ENCODE measurements at places on chromosomes 3 and 15.
A peak's percentile ranks its signal among the peaks of the same experiment; 100 is the strongest.

DNA sequence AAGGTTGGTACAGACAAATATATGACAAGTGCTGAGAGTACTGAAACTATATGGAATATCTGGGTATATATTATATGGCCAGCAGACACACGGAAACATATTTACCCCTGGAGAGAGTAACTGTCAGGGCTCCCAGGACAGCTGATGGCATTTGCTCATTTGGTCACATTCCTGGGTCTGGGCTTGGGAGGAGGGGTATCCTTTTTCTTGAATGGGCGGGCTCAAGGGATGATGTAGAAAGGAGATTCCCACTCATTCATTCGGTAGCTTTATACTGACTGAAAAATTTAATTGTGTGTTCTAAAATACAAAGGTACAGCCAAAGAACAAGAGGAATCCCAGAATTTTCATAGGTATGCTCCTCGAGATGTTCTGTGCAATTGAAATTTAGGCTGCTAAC lies 131.0 kb downstream of the KCNAB1 start:
- no peak for DNase-seq

DNA sequence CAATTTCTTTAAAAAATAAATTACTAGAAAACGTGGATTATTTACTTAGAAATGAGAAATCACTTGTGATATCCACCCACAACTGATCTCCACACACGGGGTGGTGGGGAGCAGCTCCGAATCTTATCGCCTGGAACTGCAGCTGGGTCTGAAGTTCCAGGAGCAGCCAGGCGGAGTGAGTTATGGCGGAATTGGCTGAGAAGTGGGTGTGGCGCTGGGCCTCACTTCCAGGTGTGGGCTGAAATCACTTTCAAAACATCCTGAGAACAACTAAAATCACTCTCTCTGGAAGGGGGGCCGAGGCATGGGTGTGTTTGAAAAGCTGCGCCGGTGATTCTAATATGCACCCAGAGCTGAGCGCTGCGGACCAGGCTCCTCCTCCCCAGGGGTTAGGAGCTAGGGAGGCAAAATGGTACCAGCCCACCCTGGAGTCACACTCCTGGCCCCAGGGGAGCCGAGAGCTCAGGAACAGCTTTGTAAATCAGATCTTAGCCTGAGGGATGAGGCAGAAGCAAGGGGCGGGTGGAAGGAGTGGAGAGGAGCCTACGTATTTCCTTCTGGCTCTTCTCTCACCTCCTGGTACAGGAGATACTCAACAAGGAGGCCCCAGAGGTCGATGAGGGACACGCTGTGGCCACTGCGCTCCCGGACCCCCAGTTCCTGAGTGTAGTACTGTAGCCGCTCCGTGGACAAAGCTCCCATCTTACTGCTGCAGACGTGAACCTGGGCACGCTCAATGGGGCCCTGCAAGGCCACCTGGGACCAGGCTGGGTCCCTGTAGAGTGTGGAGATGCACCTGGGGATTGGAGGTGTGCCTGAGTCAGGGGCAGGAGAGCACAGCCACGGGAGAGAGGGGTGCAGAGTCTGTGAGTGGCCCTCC lies 9.6 kb downstream of the PLA2G4F start:
- no peak for DNase-seq

- DNase-seq, result no peak
Measured at GRCh38 chr3:4029135-4029534, 229.9 kb downstream of the LRRN1 start.

DNA sequence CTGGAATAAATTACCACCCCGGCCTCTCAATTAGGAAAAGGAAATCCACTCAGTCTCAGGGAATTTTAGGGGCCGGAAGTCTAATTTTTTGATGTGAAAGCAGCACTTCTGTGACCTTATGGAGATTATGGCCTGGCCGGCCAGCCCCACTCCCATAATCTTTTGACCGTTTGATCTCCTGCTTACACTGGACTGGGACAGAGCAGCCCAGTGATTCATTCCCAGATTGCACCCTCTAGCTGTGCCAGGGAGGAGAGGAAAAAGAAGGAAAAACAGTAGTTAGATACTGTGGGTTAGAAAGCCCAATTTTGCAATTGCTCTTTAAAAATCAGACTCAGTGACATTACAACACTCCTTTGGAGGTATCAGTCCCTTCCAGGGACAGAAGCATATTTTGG lies 32.4 kb downstream of the GJD2 start:
- DNase-seq, result no peak

GRCh38 chr15:78063217-78063616 lies 14.3 kb downstream of the TBC1D2B start:
- no peak for DNase-seq

GRCh38 chr3:3443482-3443881 lies 264.0 kb upstream of the CRBN start:
- no peak for DNase-seq

GRCh38 chr3:127488740-127489139 lies 101.8 kb downstream of the TPRA1 start:
- DNase-seq, result no peak

DNA sequence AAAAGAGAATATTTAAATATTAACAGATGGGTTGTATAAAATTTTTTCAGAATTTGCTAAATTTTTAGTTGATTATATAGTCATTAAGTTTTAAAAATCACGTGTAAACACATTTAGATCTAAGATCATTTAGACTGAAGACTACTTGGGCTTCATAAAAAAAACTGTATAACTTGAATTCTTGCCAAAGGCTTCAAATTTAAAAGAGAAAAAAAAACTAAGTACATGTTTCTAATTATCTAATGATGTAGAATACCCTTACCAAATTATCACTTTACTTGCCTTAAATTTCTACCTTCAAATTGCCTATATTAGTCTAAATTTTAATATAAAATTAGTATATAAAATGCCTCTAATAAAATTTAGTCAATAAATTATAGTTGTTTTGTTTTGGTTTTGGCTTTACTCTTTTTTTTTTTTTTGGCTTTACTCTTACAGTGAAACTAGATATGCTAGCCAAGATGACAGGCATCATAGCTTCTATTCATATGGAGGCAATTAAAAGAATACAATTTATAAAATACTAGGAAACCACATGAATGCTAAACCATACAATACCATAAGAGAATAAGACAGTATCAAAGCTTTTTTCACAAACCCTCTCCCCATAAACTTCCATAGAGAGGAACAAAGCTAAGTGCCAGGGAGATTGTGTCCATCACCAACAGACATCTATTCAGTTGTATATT lies 183.1 kb upstream of the KCNMB2 start:
- no peak for DNase-seq

GRCh38 chr15:86840996-86841395 lies 761.3 kb downstream of the AGBL1 start:
- no peak for DNase-seq

- DNase-seq, result no peak
Measured at GRCh38 chr3:4392992-4393391, 74.1 kb downstream of the SUMF1 start.

GRCh38 chr15:43325039-43325684 lies 5.2 kb downstream of the LCMT2 start:
- DNase-seq, result no peak

DNA sequence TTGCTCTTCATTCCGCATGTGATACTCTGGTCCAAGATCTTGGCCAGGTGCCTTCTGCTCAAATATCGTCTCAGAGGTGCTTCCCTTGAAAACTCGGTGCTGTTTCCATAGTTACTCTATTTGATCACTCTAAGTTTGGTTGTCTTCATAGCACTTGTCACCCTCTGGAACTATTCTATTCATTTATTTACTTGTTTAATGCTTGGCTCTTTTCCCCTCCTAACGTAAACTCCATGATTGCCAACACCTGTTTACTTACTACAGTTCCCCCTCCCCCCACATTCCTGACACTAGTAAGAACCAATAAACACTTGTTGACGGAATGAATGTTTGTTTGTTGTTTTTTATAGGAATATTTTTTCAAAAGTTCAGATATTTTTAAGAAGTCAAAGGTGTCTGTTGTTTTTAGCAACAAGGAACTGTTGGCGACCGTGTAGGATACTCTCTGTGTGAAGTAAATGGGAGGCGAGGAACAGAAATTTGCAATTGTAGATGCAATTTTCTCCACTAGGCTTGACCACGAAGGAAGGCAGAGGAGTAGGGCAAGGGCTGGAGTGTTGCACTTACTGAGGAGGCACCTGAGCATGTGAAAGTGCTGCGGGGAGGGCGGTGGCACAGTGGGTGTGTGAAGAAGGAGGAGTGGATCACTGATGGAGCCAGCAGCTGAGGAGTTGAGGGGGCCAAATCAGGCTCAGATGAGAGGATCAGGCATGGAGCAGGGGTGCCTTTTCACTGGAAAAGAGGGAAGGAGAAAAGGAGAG lies 48.4 kb downstream of the MOBP start:
- no peak for DNase-seq

DNA sequence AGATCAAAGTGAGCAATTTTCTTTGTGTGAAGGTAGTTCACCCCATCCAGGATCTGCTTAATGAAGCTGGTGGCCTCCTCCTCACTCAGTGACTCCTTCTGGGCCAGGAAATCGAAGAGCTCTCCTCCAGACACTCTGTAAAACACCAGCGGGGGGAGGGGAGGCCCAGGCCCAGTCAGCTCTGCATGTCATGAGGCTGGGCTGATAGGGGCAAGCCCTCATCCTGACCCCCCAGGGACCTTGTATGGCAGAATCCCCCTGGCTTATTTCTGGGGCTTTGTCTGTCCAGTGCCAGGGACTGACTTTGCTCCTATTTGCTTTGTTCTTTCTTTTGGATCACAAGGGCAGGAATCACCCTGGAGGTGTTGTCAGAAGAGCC lies 74.9 kb downstream of the DAPK2 start:
- DNase-seq, result peak; percentile 74

GRCh38 chr3:28104896-28105534 lies 136.4 kb upstream of the CMC1 start:
- no peak for DNase-seq

- DNase-seq, result no peak
Measured at GRCh38 chr3:21705769-21706168, 45.2 kb downstream of the ZNF385D start.

DNA sequence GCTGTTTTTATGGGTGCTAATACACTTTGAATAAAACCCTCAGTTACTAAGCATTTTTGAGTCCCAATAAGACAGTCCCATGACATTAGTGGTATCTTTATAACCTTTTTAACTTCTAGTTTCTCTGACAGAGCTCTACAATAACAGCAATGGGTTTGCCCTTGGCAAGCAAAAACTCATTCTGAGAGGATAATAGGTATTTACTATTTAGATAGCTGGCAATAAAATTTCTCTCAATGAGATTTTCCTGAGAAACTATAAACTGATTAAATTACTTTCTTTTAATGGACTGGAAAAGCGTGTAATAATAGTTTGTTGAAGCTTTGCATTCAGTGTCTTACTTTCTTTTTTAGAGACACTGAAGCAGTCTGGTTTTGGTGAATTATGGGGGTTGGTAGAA lies 168.0 kb upstream of the MLF1 start:
- DNase-seq, result no peak

DNA sequence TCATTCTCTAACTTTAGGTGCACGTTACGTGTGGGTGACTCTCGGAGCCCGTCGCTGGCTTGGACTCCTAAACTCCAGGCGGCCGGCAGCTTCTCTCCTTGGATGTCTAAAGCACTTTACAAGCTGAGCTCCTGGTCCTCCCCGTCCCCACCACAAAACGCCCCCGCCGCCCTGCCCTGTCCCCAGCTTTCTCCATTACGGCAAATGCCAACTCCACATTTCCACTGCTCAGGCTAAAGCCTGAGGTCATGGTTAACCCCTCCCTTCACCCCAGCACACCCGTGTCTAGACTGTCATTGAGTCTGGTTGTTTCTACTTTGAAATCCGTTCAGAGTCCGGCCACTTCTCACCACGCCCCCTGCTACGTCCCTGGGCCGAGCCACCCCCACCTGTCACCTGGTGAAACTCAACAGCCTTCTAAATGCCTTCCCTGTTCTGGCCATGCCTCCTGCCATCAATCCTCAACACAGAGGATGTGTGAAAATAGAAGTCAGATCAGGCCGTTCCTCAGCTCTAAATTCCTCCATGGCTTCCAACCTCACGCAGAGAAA lies 8.1 kb upstream of the PCSK6 start:
- DNase-seq, result no peak

DNA sequence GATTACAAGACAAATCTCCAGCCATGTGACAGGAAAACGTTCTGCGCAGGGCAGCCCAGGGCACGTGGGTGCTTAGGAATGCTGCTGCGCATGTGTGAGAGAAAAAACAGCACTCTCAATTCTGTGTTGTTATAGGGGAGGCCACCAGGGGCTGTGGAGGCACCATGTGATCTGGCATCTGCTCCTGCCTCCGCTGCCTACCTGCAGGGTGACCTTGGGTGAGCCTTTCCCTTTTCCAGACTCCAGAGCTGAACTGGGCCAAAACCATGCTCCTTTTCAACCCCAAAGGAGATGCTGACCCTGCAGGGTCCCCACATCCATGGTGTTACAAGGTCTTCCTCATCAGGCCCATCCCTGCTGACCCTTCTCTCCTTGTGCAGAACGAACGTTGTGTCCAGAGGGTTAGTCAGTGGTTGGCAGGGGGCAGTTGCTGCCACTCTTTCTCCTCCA lies 81.5 kb upstream of the RASGRF1 start:
- no peak for DNase-seq

- DNase-seq, result no peak
Measured at GRCh38 chr3:178451799-178452198, 84.4 kb upstream of the KCNMB2 start.

GRCh38 chr3:123088387-123088786 lies 21.6 kb downstream of the PDIA5 start:
- DNase-seq, result no peak

DNA sequence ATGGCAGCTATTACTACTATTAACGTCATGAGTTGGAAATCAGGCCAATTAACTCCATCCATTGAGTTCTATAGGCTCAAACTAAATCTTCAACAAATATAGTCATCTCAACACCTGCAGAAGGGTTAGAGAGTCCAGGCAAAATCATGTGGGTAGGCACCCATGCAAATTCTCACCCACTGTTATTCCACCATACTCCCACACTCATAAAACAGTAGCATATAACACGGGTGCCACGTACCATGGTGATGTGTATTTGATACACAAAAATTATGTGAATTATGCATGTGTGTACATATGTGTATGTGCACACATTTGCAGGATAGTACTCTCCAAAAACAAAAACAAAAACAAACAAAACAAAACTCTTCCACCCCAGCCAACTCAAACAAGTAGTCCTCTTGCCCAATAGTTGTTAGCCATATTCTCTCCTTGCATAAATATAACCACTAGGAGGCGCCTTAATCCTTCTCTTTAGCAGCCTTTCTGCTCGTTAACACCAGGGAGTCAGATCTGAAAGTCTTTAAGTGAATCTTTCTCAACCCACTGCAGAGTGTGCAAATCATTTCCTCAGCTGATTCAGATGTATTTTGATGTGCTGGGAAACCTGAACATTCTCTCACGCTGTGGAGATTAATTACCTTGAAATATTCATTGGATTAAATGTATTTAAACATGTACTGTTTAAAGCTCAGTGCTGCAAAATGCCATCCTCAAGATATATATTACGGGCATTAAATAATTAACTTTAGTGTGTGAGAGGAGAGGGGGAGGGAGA lies 38.0 kb upstream of the COPB2 start:
- no peak for DNase-seq
